ENCODE measurements at places on chromosomes 2 and 18. TPM values are rescaled to one million over a fixed set of nuclear protein-coding genes. Genes with fewer than 3 reads are reported as not detected.

Gene NMUR1
- total RNA-seq: not detected

Gene HOXD12
- 0.76 TPM for total RNA-seq

Gene ALS2
- total RNA-seq: 8.2 TPM

Gene C1QL2
- not detected for total RNA-seq

Gene PROKR1
- 0.27 TPM for total RNA-seq

Gene CIB4
- total RNA-seq: 0.61 TPM

Gene DSG1
- not detected for total RNA-seq

Gene MOGAT1
- total RNA-seq: not detected

Gene ZBTB14
- 2.3 TPM for total RNA-seq

Gene FER1L5
- total RNA-seq: 0.40 TPM

Gene RNF138
- total RNA-seq: 44.9 TPM

Gene ABCB11
- total RNA-seq: not detected

Gene FASTKD2
- 77.4 TPM for total RNA-seq

Gene DUSP11
- 15.1 TPM for total RNA-seq

Gene CD207
- total RNA-seq: 2.5 TPM

Gene PLCL1
- 32.5 TPM for total RNA-seq

Gene TPO
- not detected for total RNA-seq

Gene ALLC
- total RNA-seq: not detected

Gene ACVR1C
- total RNA-seq: 0.51 TPM

Gene DIPK1C
- 9.1 TPM for total RNA-seq

Gene TMEM169
- 0.97 TPM for total RNA-seq

Gene SEPTIN10
- 52.8 TPM for total RNA-seq

Gene FASTKD1
- total RNA-seq: 9.4 TPM

Gene ANKRD23
- total RNA-seq: 23.2 TPM

Gene M1AP
- not detected for total RNA-seq

Gene HS1BP3
- 7.1 TPM for total RNA-seq

Gene ALPI
- not detected for total RNA-seq

Gene GEN1
- 4.7 TPM for total RNA-seq

Gene NDUFB3
- total RNA-seq: 33.6 TPM

Gene VAMP5
- total RNA-seq: 85.4 TPM

Gene ACTG2
- total RNA-seq: 171 TPM

Gene PFN4
- total RNA-seq: 2.0 TPM

Gene CTLA4
- total RNA-seq: not detected

Gene MYO1B
- 169 TPM for total RNA-seq

Gene FOSL2
- 42.0 TPM for total RNA-seq

Gene RGPD3
- not detected for total RNA-seq

Gene STK39
- total RNA-seq: 5.0 TPM

Gene SLC11A1
- total RNA-seq: 14.0 TPM

Gene RNF125
- 16.2 TPM for total RNA-seq

Gene YES1
- 21.0 TPM for total RNA-seq

Gene NEB
- 0.26 TPM for total RNA-seq

Gene DCC
- total RNA-seq: 0.40 TPM

Gene SNED1
- total RNA-seq: 24.1 TPM

Gene RTTN
- total RNA-seq: 10.8 TPM

Gene PLEKHH2
- 124 TPM for total RNA-seq

Measured in uterus (tissue), 4 donors.